Spinal cord (tissue), 10 donors: ENCODE measurements at places on chromosomes 4 and X.

DNA sequence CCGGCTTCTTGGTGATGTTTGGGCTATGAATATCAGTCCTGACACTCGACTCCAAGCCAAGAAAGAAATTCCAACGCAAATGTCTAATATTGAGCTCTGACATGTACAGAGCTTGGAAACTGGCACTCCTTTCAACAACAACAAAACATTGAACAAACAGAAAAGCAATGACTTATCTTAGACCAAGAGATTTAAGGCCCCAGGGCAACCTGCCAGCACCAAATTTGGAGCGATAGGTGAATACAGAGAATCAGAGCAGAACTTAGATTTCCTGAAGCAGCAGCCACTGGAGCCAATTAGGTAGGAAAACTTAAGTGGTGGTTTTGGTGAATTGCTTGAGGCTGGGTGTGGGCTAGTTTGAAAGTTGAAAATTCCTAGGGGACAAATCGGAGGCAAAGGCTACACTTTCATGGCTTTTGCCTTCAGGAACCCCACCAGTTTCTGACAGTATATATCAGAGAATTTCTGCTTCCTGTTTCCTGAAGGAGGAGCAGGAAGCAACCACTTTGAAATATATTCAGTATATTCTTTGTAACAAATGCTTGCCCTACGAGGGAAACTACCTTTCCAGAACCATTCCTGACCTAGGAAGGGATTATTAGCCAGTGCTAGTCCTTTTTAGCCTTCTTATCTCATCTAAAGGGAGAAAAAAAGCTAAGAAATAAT lies 10.1 kb upstream of the FMR1 start:
- no peak for DNase-seq

DNA sequence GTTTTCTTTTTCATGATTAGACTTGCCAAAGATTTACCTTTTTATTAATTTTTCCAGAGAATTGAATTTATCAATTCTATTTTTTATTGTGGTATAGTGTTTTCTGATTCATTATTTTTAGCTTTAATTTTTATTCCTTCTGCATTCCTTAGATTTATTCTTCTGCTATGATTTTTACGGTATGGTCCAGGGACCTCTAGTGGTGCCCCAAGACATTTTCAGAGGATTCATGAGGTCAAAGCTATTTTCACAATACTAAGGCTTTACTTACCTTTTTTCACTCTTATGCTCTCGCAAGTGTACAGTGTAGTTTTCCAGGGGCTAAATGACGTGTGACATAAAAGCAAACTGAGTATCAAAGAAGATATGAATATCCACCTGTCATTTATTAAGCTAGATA lies 8.0 kb downstream of the RADX start:
- DNase-seq, result no peak

- DNase-seq, result no peak
Observed at GRCh38 chr4:151673908-151674520, 86.8 kb downstream of the GATB start.

- peak; percentile 63 for DNase-seq
Observed at GRCh38 chrX:8731559-8732395, at the start of gene ANOS1. Gene ANOS1 (minus strand): TSS chrX:8732137. CDS start chrX:8732036, 101 bp downstream.

GRCh38 chr4:54493862-54494261 lies 163.9 kb upstream of the KIT start:
- no peak for DNase-seq

GRCh38 chr4:32985256-32985655 lies 2265.1 kb downstream of the PCDH7 start:
- no peak for DNase-seq

DNA sequence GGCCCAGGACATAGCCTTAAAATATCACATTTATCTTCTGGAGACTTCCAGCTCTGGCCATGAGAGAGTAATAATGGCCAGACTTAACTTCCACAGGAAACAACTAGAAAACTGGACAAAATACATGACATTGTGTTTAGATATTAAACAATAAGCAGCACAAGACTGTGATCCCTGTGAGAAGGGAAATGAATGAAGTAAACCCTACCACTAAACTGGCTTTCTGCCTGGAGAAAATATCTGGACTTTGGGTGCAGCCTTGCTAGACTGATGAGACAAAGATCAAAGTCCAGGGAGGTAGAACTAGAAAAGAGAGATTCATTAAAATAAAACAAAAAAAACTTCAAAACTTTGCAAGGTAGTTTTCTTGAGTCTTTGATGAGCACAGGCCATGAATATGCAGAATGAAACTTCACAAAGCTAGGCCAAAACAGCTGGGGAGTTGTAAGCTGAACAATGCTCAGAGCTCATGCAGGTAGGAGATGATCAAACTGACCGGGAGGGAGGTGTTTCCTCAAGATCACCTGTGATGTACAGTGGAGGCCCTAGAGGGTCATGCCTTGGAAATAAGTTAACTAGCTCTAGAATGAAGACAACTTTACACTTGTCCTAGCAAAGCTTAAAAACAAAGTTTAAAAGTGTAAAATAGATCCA lies 147.0 kb upstream of the SH3RF1 start:
- DNase-seq, result no peak

GRCh38 chrX:150879855-150880807 lies 18.3 kb downstream of the CD99L2 start:
- no peak for DNase-seq

GRCh38 chr4:183960962-183961541 lies 55.9 kb downstream of the STOX2 start:
- DNase-seq, result peak; percentile 74

- DNase-seq, result no peak
Observed at GRCh38 chrX:132940727-132941327, 17.6 kb downstream of the HS6ST2 start.

DNA sequence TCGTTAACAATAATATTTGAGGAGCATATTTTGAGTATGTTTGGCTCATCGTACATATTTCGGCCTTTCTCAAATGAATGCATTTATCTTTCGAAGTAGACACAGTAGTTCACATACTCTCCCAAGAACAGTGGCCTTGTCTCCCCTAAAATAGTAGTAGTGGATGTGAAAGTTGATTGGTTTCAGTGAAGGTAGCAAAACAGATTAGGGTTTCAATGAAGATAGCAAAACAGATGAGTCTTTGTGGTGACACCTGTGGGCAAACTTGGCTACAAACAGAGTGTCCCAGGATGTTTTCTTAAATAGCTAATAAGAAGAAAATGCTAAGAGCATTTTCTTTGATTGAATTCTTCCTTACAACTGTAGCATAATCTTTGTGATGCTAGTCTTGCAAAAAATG lies 67.0 kb downstream of the USP9X start:
- DNase-seq, result no peak

GRCh38 chrX:151675121-151675746 lies 20.0 kb upstream of the PRRG3 start:
- DNase-seq, result no peak

- no peak for DNase-seq
Observed at GRCh38 chr4:25477221-25477620, 100.2 kb downstream of the ANAPC4 start.

DNA sequence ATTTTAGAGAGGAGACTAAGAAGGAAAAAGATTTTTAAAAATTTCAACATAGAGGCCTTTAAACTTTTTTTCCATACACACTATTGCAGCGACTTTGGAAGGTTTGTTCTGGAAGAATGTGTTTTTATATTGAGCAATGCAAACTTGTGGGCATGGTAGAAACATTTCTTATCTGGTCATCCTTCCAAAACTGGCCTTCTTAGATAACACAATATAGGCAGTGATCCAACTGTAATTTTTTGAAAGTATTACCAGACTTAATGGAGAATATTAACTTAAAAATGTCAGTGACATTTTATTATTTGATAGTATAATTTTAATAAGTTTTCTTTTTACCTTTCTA lies 25.6 kb downstream of the FHDC1 start:
- no peak for DNase-seq

- peak; percentile 92 for DNase-seq
Observed at GRCh38 chr4:133154725-133155124, 5.6 kb downstream of the PCDH10 start.

- DNase-seq, result no peak
Observed at GRCh38 chrX:13142891-13143290, 98.5 kb upstream of the FAM9C start.

DNA sequence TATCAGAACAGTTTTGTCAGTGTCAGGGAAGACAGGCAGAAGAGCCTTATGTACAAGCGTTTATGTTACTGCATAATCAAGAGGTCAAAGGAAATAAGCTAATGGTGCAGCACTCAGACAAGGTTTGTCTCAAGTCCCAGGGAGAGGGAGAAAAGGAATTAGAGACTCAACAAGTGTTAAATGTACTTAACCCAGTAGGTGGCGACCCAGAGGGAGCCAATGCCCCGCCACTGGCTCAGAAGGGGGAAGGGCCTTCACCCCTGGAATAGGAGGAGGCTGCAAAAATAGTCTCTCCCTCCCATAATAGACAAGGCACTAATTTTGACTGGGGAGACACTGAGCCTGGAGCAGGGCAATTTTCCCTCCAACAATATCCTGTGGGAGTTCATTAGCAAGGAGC lies 14.1 kb upstream of the PAPSS1 start:
- no peak for DNase-seq

- DNase-seq, result no peak
Observed at GRCh38 chrX:65203545-65203944, 227.3 kb upstream of the ZC4H2 start.

- no peak for DNase-seq
Observed at GRCh38 chr4:169795585-169795984, 37.8 kb upstream of the HPF1 start.

DNA sequence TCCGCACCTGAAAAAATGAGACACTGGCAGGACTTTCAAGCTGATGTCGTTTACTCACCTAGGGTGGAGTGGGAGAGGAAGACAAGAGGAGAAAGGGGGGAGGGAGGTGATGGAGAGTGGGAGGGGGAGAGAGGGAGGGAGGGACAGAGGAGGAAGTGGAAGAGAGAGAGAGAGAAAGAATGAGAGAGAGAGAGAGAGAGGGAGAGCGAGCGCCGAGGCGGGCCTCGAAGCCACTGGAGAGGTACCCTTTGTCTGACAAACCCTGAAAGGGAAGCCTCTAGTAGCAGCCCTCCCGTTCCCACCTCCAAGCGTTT lies 296 bp upstream of the ADGRL3 start:
- peak; percentile 17 for DNase-seq

GRCh38 chr4:183996868-183997267 lies 91.8 kb downstream of the STOX2 start:
- DNase-seq, result no peak

DNA sequence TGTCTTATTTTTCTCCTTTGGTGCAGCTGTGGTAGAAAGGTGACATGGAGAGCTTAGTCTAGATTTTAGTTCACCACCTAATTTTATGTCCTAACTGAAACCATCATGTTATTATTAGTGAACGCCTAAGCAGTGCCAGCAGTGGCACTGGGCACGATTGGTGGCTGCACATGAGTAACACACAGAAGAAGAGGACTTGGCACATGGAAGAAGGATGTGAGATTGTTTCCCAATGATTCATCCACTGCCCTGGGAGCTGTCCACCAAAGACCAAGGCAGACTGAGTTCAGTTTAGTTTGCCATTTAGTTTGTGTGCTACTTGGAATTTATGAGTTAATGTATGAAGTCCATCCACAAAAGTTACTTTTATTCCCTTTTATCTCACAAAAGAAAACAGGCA lies 68.1 kb upstream of the NAP1L5 start:
- no peak for DNase-seq

- peak; percentile 9 for DNase-seq
Observed at GRCh38 chr4:103449296-103450023, 251.3 kb upstream of the CENPE start.

DNA sequence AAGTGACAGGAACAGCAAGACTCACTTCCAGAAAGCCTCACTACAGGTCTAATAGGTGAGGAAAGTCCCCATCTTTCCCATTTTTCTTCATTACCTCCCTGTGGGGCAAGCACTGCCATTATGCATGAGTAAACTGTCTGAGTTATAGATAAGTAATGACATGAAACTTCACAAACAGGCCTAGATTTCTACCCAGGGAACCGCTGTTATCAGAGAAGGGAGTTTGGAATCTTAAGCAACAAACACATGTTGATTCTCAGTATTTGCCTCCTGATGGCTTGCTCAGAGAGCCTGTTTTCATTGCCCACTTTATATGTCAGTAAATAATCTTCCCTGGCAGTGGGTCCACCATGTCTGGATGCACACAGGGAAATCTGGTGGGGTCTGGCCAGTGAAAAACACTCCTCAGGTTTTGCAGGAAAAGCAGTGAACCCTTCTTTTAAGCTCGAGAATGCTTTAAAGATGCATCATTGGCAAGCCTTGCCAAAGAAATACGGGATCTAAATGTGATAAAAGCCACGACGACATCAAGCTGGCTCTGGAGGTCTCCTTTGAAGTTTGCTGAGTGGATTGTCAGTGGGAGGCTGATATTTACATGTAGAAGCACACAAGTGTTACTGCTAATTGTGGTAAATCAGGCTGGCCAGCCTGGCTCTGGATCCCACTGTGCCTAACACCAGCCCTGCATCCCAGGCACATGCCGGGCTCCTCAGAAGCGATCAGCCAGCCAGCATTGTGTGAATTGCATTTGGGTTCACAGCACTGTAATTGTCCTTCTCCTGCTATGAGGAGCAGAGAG lies 25.2 kb downstream of the PDGFRA start:
- no peak for DNase-seq

- no peak for DNase-seq
Observed at GRCh38 chr4:133385161-133385954, 236.3 kb downstream of the PCDH10 start.

- no peak for DNase-seq
Observed at GRCh38 chr4:4685810-4686795, 144.3 kb upstream of the STX18 start.

- no peak for DNase-seq
Observed at GRCh38 chr4:123804196-123804721, 407.7 kb downstream of the SPRY1 start.

DNA sequence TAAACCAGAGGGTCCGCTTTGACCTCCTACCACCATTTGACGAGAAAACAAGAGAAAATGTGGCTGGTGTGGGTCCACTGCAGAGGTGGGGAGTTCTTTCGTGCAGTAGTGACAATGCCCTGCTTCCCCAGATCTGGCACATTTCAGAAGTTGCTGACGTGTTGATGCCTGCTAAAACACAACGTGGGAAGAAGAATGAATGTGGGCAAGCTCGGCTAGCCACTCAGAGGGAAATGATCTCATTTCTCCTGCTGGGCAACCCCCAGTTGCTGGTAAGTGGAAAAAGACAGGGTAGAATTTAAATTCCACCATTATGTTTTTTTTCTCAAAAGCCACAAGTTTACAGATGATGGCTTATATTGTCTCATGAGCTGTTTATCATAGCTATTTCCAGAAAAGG lies 77.9 kb downstream of the LUZP4 start:
- DNase-seq, result no peak

GRCh38 chrX:120335289-120335688 lies 24.0 kb upstream of the TMEM255A start:
- no peak for DNase-seq

DNA sequence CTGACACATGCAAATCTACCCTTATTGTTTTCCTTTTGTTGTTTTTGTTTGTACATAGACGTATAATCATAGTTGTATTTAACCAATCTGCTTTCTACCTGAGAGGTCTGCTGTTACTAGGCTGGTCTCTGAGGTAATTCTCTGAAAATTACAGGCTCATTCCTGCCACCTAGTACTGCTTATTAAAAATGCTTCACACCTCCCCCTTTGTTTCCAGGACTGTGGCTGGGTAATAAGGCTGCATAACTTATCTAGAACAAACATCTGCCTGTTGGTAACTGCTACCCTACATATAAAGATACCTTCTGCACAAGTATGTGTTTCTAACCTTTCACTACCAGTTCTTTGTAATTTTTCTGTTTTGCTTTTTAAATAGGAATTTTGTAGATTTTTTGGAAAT lies 34.2 kb downstream of the COX7B2 start:
- DNase-seq, result no peak

GRCh38 chr4:71270901-71271300 lies 67.9 kb upstream of the SLC4A4 start:
- DNase-seq, result no peak

- DNase-seq, result no peak
Observed at GRCh38 chr4:5976921-5977320, 41.3 kb downstream of the C4orf50 start.

- peak; percentile 30 for DNase-seq
Observed at GRCh38 chrX:110568441-110568840, 209.8 kb downstream of the RTL9 start.
